Stimulated activated CD4-positive, alpha-beta T cell treated with anti-CD3 and anti-CD28 coated beads, Interleukin-12 subunit alpha, Interleukin-12 subunit beta, amount 100 ng/mL, for 4 hours (primary cell): ENCODE measurements at places on chromosomes 2 and 18.

DNA sequence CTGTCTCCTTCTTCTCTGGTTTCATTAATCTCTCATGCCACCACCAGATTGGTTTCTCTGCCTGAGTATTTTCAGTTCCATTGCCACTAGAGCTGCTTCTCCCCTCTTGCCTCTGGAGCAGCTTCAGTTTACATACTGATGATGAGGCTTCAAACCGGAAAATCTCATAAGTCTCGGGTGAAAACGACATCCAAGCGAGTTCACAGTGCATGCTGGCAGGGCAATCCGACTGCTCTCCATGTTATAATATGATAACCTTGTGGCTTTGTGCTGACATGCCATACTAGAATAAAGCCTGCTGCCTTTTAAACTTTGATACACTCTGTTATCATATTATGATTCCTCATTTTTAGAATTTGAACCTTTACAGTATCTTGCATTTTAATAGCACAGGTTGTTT, 153.5 kb downstream of the PRPF40A start:
- no peak for DNase-seq

GRCh38 chr18:10234912-10235660, 219.3 kb upstream of the APCDD1 start:
- DNase-seq: no peak

DNA sequence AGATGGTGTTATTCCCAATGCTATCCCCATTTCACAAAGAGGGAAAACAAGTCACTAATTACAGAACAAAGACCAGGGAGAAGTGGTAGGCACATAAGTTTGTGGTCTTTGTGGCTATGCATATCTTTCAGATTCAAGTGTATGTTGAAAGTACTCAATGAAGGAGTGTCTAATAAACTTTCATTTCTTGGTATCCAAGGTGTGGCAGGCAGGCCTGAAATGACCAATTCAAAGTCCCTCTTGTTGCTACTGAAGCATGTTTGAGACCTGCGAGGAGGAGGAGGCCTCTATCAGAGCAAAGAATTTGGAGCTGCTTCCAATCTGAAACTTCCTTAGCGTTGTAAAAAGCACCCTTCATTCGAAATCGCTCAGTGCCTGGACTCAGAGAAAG, 60.9 kb upstream of the KLF7 start:
- DNase-seq: no peak

GRCh38 chr2:69345434-69345833, 41.6 kb downstream of the GFPT1 start:
- DNase-seq: no peak

GRCh38 chr2:108936866-108937265, 52.2 kb downstream of the EDAR start:
- DNase-seq: no peak

GRCh38 chr2:71669058-71669456, 215.7 kb downstream of the DYSF start:
- no peak for DNase-seq

- no peak for DNase-seq
Observed at GRCh38 chr18:14031053-14031452, 101.2 kb downstream of the ZNF519 start.

GRCh38 chr2:176083796-176084261, at the start of gene EVX2:
EVX2 (minus strand) TSS chr2:176083962; CDS start chr2:176083776, 186 bp downstream.
- DNase-seq: no peak

- no peak for DNase-seq
Observed at GRCh38 chr18:54881229-54881768, 53.0 kb downstream of the RAB27B start.

GRCh38 chr2:36482576-36483214, 115.3 kb downstream of the FEZ2 start:
- no peak for DNase-seq

DNA sequence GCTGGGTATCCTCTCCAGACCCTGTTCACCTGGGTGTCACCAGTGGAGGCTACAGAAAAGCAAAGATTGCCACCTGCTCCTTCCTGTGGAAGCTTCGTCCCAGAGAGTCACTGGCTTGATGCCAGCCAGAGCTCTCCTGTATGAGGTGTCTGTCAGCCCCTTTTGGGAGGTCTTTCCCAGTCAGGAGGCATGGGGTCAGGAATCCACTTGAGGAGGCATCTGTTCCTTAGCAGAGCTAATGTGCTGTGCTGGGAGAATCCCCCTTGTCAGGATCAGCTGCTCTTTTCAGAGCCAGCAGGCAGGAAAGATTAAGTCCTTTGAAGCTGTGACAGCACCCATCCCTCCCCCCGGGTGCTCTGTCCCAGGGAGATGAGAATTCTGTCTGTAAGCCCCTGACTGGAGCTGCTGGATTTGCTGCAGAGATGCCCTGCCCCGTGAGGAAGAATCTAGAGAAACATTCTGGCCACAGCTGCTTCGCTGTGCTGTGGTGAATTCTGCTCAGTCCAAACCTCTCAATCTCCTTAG, 121.8 kb downstream of the GPR39 start:
- no peak for DNase-seq

DNA sequence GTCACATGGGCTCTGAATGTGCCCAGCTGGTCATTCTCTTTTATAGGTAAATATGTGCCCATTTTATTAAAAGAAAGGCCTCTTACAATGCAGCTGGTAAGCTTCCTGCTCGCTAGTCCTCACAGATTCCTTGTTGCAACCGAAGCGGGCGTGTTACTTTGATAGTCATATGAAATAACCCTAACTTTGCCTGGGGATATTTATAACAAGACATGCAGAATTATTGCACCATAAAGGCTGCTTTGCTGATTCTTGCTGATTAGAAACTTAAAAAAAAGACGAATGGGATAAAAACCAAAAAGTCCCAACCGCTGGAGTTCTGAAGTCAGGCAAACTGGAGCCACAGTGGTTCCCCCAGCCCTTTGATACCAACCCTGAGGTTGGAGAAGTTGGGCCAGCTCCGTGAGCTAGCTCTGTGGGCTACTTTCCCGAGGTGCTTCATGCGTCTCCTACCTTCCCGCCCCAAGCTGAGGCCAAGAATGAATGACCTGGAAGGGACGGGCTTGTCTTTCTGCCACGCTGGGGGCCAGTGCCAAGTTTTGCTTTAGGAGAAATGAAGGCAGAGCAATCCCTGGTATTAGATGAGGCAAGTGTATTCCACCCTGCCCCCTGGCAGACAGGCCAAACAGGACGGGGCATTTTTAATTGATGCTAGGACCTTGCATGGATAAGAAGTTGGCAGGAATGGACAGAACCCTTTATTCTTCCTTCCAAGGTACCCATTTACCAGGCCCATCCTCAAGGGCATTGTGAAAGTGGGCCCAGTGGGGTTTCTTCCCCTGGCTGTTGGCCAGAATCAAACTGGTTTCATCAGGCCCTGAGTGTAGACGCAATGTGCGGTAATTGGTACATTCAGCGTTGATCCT, 140.4 kb downstream of the KCTD1 start:
- DNase-seq: no peak

GRCh38 chr2:166932032-166932431, 43.8 kb downstream of the XIRP2 start:
- DNase-seq: no peak

DNA sequence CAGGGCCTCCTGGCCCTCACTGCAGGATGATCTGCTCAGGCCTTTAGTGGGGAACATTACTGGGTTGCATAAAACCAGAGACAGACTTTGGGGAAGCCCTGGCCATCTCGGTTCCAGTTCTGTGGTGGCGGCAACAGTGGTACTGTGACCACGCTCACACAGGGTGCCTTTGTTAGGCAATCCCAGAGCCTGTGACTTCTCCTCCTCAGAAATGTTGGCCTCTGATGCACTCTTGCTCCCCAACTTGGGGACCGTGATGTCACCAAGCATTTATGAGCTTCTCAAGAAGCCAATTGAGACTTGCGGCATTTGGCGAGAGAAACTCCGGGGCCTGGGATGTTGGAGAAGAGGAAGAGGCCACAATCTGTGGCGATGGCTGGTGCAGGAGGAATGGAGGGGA, 80.9 kb upstream of the PKDCC start:
- DNase-seq: no peak

DNA sequence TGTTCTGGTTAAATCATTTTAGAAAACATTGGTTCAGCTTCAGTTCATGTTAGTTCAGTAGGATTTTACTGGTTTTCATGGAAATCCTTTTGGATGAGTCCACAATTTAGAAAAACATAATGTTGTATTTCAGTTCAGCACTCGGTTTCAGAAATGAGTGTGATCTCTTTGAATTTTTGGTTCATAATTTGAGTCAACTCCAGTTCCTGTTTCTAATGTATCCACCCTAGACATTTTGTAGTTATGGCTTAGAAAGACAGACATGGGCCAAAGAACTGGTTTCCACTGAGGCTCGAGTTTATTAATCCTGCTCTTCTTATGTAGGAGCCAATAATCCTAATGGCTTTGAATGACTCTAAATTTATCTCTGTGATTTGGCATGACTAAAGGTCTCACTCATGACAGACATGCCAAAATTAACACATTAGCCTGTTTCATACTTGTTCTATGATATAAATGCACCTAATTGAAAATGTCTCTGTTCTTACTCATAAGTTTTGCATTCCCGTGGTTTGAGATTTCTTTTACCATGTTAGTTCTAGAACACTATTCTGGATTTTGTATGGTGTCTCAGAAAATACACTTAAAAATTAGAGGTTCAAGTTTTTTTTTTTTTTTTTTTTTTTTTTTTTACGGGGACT, 82.3 kb upstream of the SPRED2 start:
- DNase-seq: no peak

DNA sequence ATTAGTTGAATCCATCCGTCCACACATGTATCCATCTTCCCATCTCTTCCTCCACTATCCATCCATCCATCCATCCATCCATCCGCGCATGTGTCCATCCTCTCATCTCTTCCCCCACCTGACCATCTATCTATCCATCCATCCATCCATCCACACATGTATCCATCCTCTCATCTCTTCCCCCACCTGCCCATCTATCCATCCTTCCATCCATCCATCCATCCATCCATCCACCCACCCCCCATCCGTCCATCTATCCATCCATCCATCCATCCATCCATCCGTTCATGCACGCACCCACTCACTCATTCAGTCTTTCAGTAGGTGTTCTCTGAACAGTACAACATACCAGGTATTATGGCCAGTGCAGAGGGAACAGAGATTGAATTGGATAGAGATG, 18.9 kb upstream of the GREB1 start:
- DNase-seq: no peak

DNA sequence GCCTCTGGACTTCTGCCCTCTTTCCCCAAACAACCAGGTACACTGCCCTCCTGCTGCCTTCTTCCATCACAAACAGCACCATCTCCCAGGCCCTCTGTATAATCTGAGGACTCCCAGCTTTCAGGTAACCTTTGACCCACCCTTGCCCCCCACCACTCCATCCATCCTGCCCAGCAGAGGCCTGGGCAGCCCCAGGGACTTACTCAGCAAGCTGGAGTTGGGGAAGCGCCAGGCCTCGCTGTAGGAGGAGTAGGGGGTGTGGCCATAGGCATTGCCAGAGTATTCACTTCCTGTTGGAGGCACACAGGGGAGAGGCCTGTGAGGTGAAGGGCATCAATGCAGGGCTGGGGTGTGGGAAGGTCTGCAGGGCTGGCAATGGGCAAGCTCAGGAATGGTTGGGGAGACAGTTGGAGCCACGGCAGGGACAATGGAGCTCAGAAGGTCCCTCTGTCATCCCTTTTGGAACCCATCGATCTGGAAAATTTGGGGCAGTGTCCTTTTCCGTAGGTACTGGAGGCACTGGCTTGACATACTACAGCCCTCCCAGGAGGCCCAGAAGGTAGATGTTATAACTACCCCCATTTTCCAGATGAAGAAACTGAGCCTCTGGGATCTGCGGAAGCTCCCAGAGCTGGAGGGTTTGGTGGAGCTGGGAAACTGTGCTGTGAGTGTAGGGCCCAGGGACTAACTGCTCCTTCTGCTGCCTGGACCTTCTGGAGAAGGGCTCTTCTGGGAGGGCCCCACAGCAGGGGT, 46.3 kb downstream of the PSD4 start:
- no peak for DNase-seq

GRCh38 chr2:134169788-134170187, 84.1 kb upstream of the MGAT5 start:
- DNase-seq: peak; percentile 25

GRCh38 chr18:43054815-43055519, 60.5 kb downstream of the RIT2 start:
- no peak for DNase-seq

GRCh38 chr2:14524041-14524802, 108.3 kb upstream of the LRATD1 start:
- no peak for DNase-seq

DNA sequence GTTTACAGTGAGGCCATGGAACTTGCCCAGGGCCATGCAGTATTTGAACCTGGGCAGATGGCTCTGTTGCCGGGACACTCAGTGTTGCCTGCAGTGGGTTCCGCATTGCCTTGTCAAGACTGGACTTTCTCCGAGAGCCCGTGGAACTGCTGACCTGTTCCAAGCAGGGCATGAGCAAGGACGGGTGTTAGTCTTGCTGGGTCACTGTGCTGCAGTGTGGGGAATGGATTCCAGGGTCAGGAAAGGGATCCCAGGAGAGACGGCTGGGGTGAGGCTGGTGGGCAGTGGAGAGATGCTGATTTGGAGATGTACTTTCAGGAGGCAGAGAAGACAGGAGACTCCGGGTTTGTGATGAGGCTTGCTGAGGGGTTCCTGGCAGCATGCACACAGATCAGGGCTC, 348.7 kb upstream of the HS6ST1 start:
- DNase-seq: no peak

DNA sequence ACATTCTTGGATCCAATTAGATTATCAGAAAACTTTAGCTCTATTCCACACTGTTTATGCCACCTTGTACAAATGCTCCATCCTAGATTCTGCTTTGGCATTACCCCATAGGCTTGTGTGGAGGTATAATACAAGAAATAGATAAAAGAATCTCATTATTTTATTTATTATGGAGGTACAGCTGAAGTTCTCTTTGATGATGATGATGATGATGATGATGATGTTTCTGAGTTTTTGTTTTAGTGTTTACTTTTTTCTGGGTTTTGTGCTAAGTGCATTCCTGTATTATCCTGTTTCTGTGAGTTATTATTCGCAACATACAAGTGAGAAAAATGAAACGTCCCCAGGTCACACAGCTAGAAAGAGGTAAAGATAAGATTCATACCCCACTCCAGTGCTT, 43.4 kb downstream of the ANXA4 start:
- no peak for DNase-seq

DNA sequence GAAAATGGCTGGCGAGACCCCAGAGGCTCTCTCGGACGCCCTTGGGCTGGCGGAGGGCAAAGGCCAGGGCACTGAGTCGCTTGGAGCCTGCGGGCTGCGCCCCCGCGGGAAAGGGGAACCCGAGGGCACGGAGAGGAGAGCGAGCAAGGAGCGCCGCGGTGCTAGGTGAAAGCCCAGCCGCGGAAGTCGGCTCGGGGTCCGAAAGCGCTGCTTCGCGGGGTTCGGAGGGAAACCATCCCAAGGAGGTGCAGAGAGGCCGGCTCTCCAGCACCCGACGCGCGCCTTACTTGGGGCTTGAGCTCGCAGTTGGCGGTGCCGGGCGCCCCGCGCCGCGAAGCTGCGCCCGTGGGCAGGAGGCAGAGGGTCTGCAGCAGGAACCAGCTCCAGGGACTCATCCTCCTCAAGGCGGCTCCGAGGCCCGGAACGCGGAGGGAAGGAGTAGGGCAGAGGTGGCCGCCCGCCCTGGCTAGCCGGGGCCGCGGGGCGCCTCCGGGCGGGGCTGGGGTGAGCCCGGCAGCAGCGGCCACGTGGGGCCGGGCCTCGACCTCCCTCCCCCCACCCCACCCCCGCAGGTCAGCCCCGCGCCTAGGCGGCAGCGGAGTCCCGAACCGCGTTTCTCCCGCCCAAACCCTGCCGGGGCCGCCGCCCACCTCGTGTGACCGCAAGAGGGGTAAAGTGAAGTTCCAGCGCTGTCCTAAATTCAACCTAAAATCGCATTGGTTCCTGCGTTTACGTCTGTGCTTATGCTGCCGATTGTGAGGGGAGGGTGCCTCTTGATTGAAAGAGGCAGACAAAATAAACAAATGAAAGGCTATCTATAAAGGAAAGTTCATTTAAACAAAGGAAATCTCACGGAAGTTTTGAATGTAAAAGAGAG, at the start of gene TRABD2A:
TSS of gene TRABD2A (minus strand) at position 440 of the 877 bp plus-strand sequence. CDS start at position 395, 45 bp downstream.
- peak; percentile 51 for DNase-seq
